RCC 7860 (cell line): ENCODE measurements at places on chromosomes 2 and 18.

- DNase-seq = no peak
Observed at GRCh38 chr2:8247905-8248622, 433.8 kb upstream of the ID2 start.

DNA sequence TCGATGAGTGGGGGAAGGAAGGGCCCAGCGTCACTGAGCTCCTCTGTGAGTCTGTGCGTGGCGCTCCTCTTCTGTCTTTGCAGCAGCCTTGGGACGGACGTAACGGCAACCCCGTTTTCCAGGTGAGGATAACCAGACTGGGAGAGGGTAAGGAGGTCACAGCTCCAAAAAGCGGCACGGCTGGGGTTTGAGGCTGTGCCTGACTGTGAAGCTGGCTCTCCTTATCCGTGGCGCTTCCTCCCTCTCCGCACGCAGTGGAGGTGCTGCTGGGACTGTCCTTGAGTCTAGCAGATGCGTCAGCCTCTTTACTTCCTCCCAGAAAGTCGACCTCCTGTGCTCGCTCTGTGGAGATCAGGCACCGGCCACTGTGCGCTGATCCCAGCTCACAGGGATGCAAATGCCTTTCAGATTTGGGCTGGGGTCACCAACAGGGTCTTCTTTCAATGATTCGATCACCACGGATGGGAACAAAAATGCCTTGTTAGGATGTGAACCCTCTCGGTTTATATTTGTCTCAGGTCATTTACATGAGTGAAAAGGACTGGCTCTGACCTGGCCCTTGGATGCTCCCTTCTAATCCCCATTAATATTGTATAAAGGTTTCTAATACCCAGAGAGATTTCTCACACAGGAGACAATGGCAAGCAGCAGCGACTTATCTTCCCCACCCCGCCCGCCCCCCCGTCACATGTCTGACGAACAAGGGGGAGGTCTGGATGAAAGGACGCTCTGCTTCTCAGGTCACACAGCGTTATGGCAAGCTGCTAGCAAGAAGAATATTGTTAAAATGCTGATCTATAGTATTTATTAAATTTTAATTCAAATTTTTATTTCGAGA is 30.1 kb upstream of the E2F6 start:
- no peak for DNase-seq

GRCh38 chr2:148670773-148671172 is 26.2 kb downstream of the EPC2 start:
- DNase-seq = peak; percentile 18

GRCh38 chr2:150750720-150751119 is 263.3 kb upstream of the RND3 start:
- DNase-seq = no peak

DNA sequence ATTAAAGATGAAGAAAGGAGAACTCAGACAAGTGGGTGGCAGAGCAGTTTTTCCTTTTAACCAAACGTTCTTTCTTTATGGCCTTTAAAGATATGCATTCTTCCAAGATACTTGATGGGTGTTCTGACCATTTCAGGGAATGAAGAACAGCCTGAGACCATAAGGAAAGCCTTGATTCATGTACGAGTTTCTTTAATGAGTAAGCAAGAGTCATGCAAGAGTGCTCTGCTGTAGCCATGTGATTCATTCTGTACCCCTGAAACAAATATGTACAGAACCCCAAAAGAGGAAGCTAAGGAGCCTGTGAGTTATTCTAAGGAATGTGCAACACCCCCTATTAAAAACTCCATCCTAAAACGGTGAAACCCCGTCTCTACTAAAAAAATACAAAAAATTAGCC is 372.8 kb downstream of the MTX2 start:
- peak; percentile 96 for DNase-seq

DNA sequence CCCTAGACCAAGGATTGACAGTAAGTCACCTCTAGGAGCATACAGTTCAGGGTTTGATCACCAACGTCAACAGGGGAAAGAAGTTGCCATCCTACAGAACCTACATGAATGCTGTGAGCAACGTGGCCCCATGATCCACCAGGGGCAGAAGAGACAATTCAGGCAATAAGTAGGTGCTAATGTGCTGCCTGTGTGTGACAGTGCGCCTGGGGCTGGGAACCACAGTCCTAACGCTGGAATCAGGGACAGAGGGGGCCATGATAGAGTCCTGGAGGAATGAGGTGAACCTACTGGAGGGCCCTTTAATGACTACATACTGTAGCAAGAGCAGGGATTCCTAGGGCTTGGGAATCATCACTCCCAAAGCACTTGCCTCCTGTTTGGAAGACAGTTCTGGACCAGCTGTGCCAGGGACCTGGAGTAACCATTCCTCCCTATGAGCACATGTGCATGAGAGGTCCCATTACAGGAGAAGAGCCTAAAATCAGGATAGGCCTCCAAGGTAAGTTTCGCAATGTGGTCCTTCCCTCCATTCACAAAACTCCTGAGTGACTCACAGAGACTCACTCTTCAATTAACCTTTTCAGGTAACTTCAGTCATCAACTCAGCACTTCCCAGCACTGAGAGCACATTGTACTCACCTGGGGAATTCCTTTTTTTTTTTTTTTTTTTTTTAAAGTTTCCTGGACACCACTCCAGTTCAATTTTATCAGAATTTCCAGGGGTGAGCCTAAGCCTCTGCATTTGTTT is 214.0 kb downstream of the TMEM163 start:
- DNase-seq = no peak

DNA sequence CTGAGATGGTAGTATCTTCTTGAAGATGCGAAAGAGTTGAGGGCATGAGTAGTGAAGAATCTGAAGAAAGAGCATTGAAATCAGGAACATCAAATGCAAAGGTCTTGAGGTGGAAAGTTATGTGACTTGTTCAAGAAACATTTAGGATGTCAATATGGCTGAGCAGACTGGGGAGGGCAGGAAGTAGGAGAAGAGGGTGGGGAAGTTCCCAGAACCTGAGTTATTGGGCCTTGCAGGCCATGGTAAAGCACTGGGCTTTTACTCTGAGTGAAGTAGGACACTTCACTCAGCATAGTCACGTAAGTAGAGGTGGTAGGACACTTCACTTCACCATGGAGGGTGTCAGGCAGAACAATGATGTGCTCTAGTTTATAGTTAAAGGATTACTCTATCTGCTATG is 11.8 kb upstream of the MYL12A start:
- no peak for DNase-seq

GRCh38 chr18:74463254-74463653 is 6.1 kb upstream of the DIPK1C start:
- DNase-seq = no peak

DNA sequence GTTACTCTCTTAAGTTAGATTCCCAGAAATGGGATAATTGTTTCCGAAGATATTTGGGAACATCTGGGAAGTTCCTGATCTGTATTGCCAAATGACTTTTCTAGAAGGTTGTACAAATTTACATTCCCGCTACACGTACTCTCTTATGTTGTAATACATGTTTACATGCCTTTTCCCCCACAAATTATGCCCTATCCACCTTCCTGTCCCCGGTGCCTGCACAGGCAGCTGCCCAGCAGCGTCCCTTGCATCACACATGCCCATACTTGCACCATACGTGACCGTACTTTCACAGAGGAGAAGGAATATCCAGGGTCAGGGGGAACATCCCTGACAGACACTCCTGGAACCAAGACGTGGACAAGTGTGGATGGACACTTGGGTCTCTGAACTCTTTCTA is 24.2 kb upstream of the KLF11 start:
- no peak for DNase-seq

GRCh38 chr2:36394804-36395203 is 39.2 kb downstream of the CRIM1 start:
- no peak for DNase-seq

- DNase-seq = no peak
Observed at GRCh38 chr2:172273910-172274571, 153.3 kb upstream of the ITGA6 start.

- no peak for DNase-seq
Observed at GRCh38 chr2:236178890-236179235, 10.7 kb upstream of the GBX2 start.

DNA sequence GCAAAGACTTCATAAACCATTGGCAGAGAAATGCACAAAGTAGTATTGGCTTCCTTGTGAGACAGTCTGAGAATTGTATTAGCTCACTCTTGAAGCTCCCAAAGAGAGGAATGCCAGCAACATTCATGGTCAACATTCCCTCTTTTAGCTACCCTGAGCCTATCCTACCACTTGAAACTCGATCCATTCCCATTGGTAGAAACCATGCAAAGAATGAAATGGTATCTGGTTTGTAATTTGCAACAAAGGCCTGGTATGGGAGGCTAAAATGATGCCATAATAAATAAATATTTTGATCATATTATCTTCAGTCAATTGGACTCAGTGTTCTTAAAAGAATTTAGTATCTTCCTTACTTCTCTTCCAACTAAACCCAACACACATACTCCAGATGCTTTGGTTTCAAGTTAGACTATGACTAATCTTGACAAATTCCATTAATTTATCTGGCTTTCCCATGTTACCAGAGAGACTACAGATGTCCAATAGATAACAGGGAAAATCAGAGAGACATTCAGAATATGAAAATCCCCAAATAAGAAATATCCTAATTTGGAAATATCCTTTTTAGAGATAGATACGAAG is 102.9 kb downstream of the DHRS9 start:
- DNase-seq = no peak

DNA sequence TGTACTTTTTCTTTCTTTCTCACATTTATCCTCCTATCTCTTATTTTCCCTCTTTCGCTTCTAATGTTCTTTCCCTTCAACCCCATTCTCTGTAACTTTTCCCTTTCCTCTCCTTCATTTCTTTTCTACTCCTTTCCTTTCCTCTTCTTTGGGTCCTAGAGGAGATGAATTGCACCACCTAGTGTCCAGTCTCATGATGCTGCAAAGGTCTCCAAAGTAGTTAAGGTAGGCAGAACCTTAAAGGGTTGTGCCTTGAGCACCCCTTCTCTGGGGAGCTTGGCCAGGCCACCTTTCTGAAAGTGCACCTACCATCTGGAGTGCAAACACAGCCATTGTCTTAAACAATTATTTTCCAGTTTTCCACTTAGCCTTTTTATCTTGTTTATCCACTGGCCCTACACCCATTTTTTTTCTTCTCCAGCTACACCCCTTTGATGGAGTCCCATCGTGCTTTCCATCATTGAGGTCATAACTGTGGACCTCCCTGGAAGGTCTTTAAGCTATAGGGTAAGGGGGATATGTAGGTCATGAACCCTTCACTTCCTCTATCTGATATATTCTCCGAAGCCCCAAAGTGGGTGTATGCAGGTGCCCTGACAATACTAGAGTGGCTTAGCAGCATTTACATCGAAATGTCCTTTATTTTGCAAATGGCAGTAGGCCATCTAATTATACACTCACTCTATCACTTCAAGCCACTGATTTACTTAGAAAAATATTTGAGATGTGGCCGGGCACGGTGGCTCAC is 155.9 kb downstream of the ESCO1 start:
- DNase-seq = peak; percentile 49

GRCh38 chr2:1294900-1295299 is 118.4 kb upstream of the TPO start:
- DNase-seq = no peak
